CD4-positive, CD25-positive, alpha-beta regulatory T cell (primary cell): ENCODE measurements at places on chromosomes 12 and 14.

- no peak overlapping the region for H3K4me3 ChIP-seq
- DNase-seq, result no peak
- H3K4me1 ChIP-seq, result no peaks in the 10 kb centered on the region
- H3K27ac ChIP-seq, result no peak overlapping the region
- no peaks in the 10 kb centered on the region for H3K27me3 ChIP-seq
These were observed 75.2 kb downstream of the PTPN21 start for GRCh38 chr14:88479574-88479987.

DNA sequence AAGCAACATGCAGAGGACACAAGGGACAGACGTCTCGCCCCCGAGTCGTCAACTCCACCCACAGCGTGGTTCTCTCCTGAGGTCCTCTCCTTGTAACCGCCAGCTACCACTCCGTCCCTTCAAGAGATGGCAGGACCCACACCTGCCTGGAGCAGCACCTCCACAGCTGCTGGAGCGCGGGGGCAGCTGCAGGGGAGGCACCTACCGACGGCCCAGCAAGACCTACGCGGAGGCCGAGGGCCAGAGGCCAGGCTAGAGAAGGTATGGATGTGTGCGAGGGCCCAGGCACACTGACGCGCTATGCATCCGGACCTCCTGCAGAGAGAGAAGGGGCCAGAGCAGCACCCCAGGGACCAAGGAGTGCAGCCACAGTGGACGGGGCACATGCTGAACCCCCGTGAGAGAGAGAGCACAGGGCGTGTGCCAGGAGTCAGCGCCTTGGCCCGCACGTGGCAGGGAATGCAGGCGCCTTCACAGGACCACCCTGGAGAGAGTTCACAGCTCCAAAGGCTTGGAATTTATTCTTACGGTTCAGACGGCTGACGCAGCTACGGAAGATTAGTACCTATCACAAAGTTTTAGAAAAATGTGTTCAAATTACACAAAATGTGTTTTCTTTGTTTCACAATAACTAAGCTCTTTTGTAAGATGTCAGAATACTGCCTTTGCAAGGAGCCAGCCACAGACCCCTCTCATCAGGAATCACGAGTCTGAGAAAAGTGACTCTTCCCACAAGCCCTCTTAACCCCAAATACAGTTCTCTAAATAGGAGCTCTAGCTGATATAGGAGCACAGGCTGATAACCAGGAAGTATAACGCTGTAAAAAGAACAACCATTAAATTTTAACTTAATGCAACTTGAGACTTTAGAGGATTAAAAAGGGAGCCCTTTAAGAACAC is 36.8 kb downstream of the CDC42BPB start:
- DNase-seq, result no peak
- H3K36me3 ChIP-seq, result no peaks in the 10 kb centered on the region
- H3K4me1 ChIP-seq, result no peaks in the 10 kb centered on the region
- no peak overlapping the region for H3K4me3 ChIP-seq

DNA sequence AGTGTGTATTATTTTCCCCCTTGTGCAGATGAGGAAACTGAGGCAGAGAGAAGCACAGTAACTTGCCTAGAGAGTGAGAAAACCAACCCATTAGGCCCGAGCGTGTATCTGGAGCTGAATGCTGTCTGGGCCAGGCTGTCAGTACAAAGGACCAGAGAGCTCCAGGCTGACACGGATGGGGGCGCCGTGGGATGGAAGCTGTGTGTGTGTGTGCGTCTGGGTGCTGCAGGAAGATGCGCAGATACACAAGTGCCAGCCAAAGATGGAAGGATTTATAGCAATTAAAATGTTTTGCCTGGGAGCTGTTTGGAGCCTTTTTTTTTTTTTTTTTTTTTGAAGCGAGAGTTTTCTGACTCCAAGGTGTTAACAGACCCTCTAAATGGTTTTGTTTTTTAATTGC is 53.7 kb upstream of the GPATCH2L start:
- H3K4me3 ChIP-seq, result no peak overlapping the region
- no peaks in the 10 kb centered on the region for H3K4me1 ChIP-seq

DNA sequence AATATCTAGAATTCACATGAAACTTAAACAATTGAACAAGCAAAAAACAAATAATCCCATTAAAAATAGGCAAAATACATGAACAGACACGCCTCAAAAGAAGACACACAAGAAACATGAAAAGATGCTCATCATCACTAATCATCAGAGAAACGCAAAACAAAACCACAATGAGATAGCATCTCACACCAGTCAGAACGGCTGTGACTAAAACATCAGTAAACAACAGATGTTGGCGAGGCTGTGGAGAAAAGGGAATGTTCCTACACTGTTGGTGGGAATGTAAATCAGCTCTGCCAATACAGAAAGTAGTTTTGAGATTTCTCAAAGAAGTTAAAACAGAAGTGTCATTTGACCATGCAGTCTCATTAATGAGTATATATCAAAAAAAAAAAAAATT is 121.3 kb downstream of the PTPRO start:
- no peaks in the 10 kb centered on the region for H3K27me3 ChIP-seq
- no peaks in the 10 kb centered on the region for H3K36me3 ChIP-seq
- H3K27ac ChIP-seq, result no peak overlapping the region
- no peak overlapping the region for H3K4me3 ChIP-seq

DNA sequence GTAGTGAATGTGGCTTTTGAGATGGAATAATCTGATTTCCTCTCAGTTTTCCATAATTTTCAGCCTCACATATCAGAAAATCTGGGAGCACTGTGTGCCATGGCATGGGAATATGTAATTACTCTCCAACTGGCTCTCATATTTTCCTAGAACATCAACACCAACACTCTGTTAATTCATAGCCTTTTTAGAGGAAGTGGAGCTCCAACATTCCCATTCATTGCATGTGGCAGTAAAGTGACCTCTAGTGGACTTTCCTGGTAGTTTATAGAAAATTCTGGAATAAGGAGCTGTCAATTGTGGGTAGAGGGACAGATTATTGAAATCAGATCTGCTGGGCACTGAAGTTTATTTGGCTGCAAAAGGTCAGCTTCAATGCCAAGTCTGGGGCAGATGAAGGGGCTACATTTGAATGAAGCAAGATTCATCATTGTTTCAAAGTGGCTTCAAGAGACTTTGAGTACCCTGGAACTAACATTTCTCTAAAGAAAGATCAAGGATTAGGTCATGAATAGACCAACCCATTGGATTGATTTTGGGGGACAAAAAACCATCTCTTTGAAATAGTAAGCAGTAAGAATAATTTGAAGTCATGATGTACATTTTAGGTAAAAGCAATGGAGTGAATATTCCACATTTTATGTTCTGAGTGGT is 23.6 kb upstream of the USP44 start:
- no peaks in the 10 kb centered on the region for H3K4me1 ChIP-seq
- no peak overlapping the region for H3K4me3 ChIP-seq
- no peaks in the 10 kb centered on the region for H3K36me3 ChIP-seq
- H3K27me3 ChIP-seq, result peaks cover 1% of the 10 kb centered on the region
